ENCODE measurements at places on chromosomes 16 and 17. TPM values are rescaled to one million over a fixed set of nuclear protein-coding genes. Genes with fewer than 3 reads are reported as not detected.

CDH5 gene
- not detected for total RNA-seq

UTS2R gene
- not detected for total RNA-seq

TTLL6 gene
- total RNA-seq, result not detected

METTL22 gene
- 37.6 TPM for total RNA-seq

KATNIP gene
- 21.3 TPM for total RNA-seq

VTN gene
- total RNA-seq, result not detected

MT1E gene
- total RNA-seq, result not detected

GRCh38 chr17:36816214-36816906 is 120.9 kb upstream of the LHX1 start:
- H3K27ac ChIP-seq, result no peak overlapping the region

DNA sequence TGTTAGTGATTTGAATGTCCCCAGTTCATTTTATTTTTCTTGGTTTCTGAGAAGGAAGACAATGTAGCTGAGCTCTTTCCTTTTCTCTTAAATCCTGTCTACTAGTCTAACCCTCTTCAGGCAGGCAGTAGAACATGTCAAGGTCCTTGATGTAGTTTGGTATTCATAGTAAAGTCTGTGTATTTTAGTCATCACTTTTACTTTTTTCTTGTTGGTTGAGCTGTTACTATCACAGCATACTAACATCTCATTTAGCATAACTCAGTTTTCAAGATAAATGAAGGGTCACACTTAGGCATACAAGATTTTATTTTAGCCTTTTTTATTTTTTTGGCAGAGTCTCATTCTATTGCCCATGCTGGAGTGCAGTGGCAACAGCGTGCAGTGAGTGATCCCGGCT is 70.5 kb downstream of the KPNA2 start:
- no peaks in the 10 kb centered on the region for H3K27me3 ChIP-seq
- H3K36me3 ChIP-seq, result no peaks in the 10 kb centered on the region
- no peak overlapping the region for H3K27ac ChIP-seq
- no peak for DNase-seq
- H3K4me1 ChIP-seq, result peaks cover 3% of the 10 kb centered on the region
- no peak overlapping the region for H3K4me3 ChIP-seq

- H3K36me3 ChIP-seq, result no peaks in the 10 kb centered on the region
- H3K27ac ChIP-seq, result no peak overlapping the region
- peaks cover 3% of the 10 kb centered on the region for H3K4me1 ChIP-seq
- H3K27me3 ChIP-seq, result no peaks in the 10 kb centered on the region
- H3K4me3 ChIP-seq, result no peak overlapping the region
Observed at GRCh38 chr17:77279448-77280303, 138.9 kb downstream of the SEC14L1 start.

DNA sequence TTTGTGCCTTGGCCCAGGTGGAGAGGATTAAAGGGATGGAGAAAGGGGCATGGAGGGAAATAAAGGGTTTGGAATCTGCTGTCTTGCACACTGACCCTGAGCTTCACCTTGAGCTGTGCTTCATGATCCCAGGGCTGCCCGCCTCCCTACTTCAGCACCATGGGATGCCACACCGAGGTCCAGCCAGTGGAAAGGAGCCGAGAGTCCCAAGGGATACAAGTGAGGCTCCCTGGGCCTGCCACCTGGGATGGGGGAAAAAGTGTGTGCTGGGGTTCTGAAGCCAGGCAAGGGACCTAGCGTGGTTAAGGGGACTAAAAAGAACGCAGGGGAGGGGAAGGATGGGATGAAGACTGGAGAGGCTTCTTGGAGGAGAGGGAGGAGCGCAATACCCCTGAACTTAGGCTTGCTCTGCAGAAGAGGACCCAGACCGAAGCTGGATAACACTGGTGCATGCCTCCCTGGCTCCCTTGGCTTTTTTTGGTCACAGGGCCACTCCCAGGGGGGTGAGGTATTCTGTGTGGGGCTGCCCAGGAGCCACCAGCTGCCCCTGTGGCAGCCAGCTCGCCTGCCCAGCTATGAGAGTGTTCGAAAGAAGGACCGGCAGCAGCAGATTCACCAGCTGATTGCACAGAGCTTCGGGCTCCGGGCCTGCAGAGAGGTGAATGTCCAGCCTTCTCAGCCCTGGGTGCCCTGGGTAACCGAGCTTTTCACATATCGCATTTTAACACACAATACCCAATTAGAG is 7.2 kb downstream of the MRPL27 start:
- no peak overlapping the region for H3K27ac ChIP-seq
- H3K27me3 ChIP-seq, result no peaks in the 10 kb centered on the region
- no peaks in the 10 kb centered on the region for H3K4me1 ChIP-seq
- H3K36me3 ChIP-seq, result peaks cover 14% of the 10 kb centered on the region

- H3K4me1 ChIP-seq, result peaks cover 8% of the 10 kb centered on the region
- no peak overlapping the region for H3K27ac ChIP-seq
- no peak overlapping the region for H3K4me3 ChIP-seq
- H3K27me3 ChIP-seq, result no peaks in the 10 kb centered on the region
Observed at GRCh38 chr17:80095844-80096475, 5.4 kb upstream of the GAA start.

DNA sequence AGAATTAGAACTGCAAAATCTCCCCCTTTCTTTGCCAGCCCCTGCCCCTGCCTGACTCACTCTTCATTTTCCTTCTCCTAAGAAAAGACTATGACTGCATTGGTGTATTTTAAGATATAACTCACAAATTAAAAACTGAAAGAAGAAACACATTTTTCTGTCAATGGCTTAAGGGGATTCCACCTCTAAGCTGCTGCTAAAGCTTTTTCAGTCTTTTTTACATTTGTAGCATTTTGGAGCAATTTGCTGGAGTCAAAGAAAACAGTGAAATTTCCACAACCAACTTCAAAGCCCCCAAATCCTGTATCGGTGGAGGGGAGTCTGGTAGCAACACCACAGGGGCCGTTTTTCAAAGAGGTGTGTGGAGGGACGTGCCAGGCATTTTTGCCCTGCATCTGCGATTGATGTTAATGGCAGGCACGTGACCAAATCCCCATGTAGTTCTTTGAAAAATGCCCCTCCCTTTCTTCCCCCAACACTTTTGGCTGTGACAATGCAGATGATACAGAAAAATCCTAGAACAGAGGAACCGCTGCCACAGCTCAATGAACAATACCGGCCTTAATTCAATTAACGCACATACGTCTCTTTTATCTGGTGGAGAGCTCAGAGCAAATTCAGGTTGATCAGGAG is 28.5 kb downstream of the MAF start:
- H3K4me3 ChIP-seq, result no peak overlapping the region
- no peak for DNase-seq
- H3K36me3 ChIP-seq, result no peaks in the 10 kb centered on the region
- H3K4me1 ChIP-seq, result no peaks in the 10 kb centered on the region
- H3K27ac ChIP-seq, result no peak overlapping the region

DNA sequence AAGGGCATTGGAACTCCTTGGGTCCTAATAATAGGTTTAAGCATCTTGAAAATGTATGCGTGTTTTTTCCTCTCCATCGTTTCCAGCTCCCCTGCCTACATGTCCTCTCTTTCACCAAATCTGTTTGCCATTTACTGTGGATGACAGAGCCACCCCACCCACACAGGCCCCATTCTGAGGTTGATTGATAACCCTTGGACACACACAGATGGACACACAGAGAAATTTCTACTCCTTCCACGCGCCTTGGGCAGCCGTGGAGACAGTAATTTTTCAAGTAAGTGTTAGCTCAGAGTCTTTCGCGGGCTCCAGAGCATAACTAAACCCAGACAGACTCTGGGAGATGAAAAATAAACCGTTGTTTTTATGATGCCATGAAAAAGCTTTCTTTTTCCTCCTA is 103.3 kb upstream of the NLRP1 start:
- no peak overlapping the region for H3K27ac ChIP-seq
- H3K27me3 ChIP-seq, result no peaks in the 10 kb centered on the region
- DNase-seq, result no peak
- no peak overlapping the region for H3K4me3 ChIP-seq

DNA sequence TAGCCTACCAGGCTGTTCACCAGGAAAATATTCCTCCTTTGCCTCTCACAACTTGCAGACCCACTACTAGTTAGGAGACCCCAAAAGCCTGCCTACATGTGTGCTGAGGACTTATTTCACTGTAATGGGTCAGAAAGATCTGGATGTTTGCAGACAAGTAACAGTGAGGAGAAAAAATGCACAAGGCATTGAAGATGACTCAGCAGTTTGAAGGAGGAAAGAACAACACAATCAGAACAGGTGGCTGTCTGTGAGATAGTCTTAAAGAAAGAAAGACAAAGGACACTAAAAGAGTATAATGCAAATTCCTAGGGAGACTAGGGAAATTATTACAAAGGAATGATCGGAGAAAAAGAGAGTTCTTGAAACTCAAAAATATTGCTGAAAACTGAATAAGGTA is 69.0 kb downstream of the ANKFN1 start:
- H3K4me1 ChIP-seq, result no peaks in the 10 kb centered on the region
- H3K27ac ChIP-seq, result no peak overlapping the region
- no peak for DNase-seq
- no peak overlapping the region for H3K4me3 ChIP-seq
- H3K36me3 ChIP-seq, result no peaks in the 10 kb centered on the region

- no peak for DNase-seq
- H3K27ac ChIP-seq, result no peak overlapping the region
- no peak overlapping the region for H3K4me3 ChIP-seq
- H3K4me1 ChIP-seq, result no peaks in the 10 kb centered on the region
- no peaks in the 10 kb centered on the region for H3K36me3 ChIP-seq
Observed at GRCh38 chr17:66722341-66722740, 112.6 kb upstream of the CACNG5 start.

DNA sequence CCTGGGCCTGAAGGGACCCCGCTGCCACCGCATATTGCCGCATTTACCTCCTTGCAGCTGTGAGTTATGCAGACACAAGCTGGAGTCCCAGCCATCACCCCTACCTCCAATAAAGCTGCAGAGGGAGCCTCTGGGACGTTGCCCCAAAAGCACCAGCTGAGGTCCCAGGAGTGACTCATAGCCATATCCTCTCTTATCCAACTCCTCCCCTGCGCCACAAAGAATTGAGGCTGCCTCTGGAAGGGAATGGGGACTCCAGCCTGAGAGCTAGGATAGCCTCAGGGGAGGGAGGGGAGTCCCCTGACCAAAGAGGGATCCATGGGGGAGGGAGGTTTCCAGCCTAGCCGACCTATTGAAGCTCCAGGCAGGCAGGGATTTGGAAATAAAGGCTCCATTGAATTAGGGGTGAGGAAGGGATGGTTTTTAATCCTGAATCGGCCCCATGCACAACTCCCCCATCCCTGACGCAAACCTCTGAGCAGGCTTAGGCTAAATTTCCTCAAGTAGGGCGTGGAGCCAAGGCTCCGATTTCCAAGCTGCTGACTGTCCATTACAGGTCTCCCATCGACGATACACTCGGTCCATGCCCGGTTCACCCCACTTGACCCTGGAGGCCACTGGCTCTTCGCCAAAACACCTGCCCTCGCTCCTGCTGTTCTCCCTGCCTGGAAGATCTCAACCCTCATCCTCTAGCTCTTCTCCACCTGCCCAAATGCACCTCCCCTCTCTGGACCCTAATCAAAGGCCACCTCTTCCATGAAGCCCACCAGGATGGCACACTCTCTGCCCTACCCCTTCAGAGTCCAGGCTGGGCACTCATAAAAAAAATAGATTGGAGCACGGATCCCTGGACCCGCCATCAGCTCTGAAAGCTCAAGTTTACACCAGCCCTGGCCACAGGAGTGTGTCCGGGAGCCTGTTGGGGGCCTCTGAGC is 27.5 kb downstream of the PIMREG start:
- H3K4me1 ChIP-seq, result no peaks in the 10 kb centered on the region
- DNase-seq, result no peak
- H3K27me3 ChIP-seq, result no peaks in the 10 kb centered on the region
- H3K27ac ChIP-seq, result no peak overlapping the region

GRCh38 chr16:56279132-56279531 is 87.8 kb downstream of the GNAO1 start:
- peak overlapping the region; percentile 40 for H3K4me3 ChIP-seq
- H3K36me3 ChIP-seq, result no peaks in the 10 kb centered on the region
- no peak overlapping the region for H3K27ac ChIP-seq

- no peak for DNase-seq
- no peak overlapping the region for H3K27ac ChIP-seq
- no peak overlapping the region for H3K4me3 ChIP-seq
- H3K27me3 ChIP-seq, result no peaks in the 10 kb centered on the region
- no peaks in the 10 kb centered on the region for H3K4me1 ChIP-seq
- H3K36me3 ChIP-seq, result peaks cover 36% of the 10 kb centered on the region
Observed at GRCh38 chr16:2897110-2897509, 14.1 kb downstream of the FLYWCH2 start.

GRCh38 chr17:28849281-28849680 is 5.5 kb upstream of the ERAL1 start:
- no peaks in the 10 kb centered on the region for H3K27me3 ChIP-seq
- H3K4me1 ChIP-seq, result peaks cover 3% of the 10 kb centered on the region
- no peak overlapping the region for H3K4me3 ChIP-seq
- H3K27ac ChIP-seq, result no peak overlapping the region
- no peak for DNase-seq

DNA sequence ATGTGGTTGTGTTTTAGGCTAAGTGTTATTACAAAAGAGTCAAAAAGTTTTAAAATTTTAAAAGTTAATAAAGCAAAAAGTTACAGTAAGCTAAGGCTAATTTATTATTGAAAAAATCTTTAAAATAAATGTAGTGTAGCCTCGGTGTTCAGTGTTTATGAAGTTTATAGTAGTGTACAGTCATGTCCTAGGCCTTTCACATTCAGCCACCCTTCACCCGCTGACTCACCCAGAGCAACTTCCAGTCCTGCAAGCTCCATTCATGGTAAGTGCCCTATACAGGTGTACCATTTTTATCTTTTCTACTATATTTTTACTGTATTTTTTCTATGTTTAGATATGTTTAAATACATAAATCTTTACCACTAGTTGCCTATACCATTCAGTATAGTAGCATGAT is 98.5 kb upstream of the RPRML start:
- H3K4me3 ChIP-seq, result no peak overlapping the region
- DNase-seq, result no peak
- no peak overlapping the region for H3K27ac ChIP-seq
- no peaks in the 10 kb centered on the region for H3K36me3 ChIP-seq
- H3K27me3 ChIP-seq, result no peaks in the 10 kb centered on the region

DNA sequence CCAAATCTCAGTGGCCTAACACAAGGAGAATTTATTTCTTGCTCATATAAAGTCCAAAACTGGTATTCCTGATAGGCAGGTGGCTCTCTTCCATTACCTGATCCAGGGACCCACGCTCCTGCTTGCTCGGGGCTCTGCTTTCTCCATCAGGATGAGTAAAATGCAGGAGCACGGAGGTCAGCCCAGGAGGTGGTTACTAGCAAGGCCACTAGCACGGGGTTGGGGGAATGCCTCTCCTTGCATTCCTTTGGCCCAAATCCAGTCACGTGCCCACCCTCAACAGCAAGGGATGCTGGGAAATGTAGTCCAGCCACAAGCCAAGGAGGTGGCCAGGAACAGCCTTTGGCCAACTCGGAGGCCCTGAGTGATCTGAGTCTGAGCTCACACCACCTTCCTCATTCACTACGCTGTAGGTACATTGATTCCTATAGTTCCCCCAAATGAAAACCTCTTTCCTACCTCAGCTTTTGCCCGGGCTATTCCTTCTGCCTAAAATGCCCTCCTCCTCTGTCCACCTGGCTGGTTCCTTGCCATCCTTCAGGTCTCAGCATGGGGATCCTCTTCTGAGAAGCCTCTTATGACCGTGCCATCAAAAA is 38.3 kb upstream of the HAPSTR1 start:
- H3K27ac ChIP-seq, result no peak overlapping the region
- no peaks in the 10 kb centered on the region for H3K4me1 ChIP-seq
- no peak overlapping the region for H3K4me3 ChIP-seq
- no peaks in the 10 kb centered on the region for H3K36me3 ChIP-seq
- H3K27me3 ChIP-seq, result no peaks in the 10 kb centered on the region
- no peak for DNase-seq
